ENCODE measurements at places on chromosomes 4 and X. TPM values are rescaled to one million over a fixed set of nuclear protein-coding genes. Genes with fewer than 3 reads are reported as not detected.

DNA sequence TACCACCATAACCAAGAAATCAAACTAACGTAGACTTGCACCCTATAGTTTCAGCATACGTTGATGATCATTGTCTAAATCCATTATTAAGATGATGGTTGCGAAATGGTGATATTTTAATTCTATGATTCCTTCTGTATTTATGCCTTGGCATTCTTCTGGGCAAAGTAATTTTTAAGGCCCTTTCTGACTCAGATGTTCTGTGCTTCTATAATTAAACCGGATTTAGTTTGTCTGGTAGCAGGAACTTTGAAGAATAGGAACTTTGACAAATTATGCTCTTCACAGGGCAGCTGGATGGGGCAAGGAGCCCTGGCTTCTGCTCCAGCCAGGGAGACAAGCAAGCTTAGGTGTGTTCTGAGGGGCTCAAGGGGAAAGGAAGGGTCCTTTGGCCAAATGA, 23.8 kb upstream of the PLAC1 start:
- no peak for DNase-seq
- H3K27ac ChIP-seq = no peak overlapping the region
- no peaks in the 10 kb centered on the region for H3K4me1 ChIP-seq
- H3K4me3 ChIP-seq = no peak overlapping the region
- no peaks in the 10 kb centered on the region for H3K27me3 ChIP-seq

- no peak overlapping the region for H3K27ac ChIP-seq
- H3K36me3 ChIP-seq = no peaks in the 10 kb centered on the region
- H3K4me3 ChIP-seq = no peak overlapping the region
- H3K4me1 ChIP-seq = no peaks in the 10 kb centered on the region
- no peak for DNase-seq
These were observed 124.8 kb upstream of the SLIT2 start for GRCh38 chr4:20126906-20127305.

SCFD2 gene
- total RNA-seq = 31.7 TPM

DNA sequence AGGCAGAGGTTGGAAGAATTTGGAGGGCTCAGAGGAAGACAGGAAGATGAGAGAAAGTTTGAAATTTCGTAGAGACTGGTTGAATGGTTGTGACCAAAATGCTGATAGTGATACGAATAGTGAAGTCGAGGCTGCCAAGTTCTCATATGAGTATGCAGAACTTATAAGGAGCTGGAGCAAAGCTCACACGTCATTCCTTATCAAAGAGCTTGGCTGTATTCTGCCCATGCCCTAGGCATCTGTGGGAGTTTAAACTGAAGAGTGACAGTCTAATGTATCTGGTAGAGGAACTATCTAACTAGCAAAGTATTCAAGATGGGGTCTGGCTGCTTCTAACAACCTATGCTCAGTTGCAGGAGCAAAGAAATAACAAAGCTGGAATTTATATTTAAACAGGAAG, 102.1 kb downstream of the PCDH18 start:
- no peak for DNase-seq
- H3K27me3 ChIP-seq = no peaks in the 10 kb centered on the region
- no peak overlapping the region for H3K27ac ChIP-seq
- no peaks in the 10 kb centered on the region for H3K4me1 ChIP-seq

- no peaks in the 10 kb centered on the region for H3K27me3 ChIP-seq
- no peak overlapping the region for H3K4me3 ChIP-seq
- peaks cover 23% of the 10 kb centered on the region for H3K4me1 ChIP-seq
- peak overlapping the region; percentile 81 for H3K27ac ChIP-seq
These were observed 19.0 kb upstream of the MRPL1 start for GRCh38 chr4:77843628-77844027.
